ENCODE measurements at places on chromosomes 6 and 20.
A peak's percentile ranks its signal among the peaks of the same experiment; 100 is the strongest.

DNA sequence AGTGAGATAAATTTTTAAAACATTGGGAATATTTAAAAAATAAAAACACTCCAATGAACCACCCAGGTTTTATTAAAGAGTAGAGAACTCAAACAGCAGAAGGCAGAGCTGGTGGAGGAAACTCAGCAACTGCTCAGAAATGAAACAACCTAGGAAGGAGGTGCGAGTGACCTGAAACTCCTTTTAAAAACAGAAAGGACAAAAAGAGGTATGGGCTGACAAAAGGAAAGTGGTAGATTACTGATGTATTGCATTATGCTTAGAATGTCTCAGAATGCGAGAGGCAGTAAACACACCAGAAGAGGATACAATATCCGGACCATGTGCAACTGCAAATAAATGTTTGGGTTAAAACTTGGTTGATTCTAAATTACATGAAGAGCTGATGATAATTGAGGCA lies 97.6 kb downstream of the ESR1 start:
- no peak for DNase-seq

DNA sequence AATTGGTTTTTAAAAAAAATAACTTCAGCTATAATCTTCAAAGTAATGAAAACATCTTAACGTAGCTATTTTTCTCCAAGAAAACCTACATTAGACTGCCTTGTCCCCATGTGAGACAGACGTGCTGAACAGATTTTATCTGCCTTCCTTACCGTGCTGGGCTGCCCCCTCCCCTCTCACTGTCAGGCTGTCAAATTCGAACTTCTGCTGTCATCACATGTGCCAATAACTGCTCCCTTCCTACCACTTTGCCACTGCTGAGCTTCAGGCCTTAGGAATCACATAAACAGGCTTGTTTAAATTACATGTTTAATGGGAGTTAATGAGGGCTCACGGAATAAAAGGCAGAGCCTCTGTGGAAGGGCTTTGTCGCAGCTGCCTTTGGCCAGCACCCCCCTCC lies 77.0 kb upstream of the NHSL1 start:
- DNase-seq, result no peak

DNA sequence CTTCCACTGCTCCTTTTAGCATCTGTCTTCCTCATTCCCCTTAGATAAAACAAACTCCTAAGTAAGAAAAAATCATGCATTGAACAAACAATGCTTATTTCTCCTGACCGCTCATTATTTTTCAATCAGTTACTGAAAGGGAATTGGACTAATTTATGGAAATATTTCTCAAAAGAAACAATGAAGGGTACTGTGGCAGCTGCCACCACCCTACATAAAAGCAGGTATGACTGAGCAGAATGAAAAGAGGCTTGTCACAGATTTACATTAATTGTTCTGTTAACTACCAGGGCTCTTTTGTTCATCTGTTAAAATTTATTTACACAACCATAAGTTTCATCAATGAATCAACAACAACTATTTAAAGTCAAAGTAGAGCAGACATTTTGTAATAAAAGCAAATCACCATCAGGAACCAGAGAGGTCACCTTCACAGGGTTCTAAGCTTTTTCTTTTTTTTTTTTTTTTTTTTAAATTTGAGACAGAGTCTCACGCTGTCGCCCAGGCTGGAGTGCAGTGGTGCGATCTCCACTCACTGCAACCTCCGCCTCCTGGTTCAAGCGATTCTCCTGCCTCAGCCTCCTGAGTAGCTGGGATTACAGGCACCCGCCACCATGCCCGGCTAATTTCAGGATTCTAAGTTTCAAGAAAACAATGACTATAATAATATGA lies 204.0 kb downstream of the PTPRK start:
- DNase-seq, result no peak

GRCh38 chr6:112576423-112576822 lies 229.3 kb downstream of the RFPL4B start:
- DNase-seq, result no peak

GRCh38 chr6:154123155-154123956 lies 84.3 kb downstream of the OPRM1 start:
- no peak for DNase-seq

- DNase-seq, result no peak
These were observed 33.2 kb upstream of the IGF2R start for GRCh38 chr6:159935633-159936032.

DNA sequence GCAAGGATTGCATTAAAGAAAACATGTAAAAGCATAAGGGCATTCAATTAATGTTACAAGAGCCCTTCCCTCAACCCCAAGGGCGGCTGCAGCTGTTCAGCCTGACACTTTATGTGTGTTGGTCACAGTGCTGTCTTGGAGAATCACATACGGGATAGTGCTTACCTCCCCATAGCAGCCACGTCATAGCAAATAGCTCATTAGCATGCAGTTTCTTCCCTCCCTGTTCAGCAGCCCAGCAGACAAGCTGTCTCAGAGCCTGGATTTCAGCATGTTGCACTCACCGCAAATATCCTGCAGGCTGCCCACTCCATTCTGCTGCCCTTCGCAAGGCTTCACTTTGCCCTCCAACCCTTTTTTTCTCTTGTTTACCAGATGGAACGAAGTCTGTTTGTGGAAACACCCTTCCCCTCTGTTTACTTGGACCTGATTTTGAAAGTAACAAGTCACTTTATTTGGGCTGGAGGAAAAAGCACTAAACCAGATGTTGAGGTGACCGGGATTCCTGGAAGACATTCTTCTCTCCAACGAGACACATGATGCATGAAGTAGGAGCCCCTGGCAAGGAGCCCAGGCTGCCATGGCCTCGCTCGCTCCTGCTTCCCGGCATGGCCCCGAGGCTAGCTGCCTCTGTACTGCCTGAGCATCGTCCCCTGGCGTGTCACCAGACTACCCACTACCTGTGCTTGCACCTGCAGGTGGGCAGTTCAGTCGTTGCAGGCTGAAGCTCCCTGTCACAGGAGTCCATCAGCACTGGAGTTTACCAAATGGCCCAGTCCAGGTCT lies 151.6 kb upstream of the GMDS start:
- DNase-seq, result no peak

GRCh38 chr20:4601630-4602296 lies 119.9 kb upstream of the PRND start:
- DNase-seq, result no peak

- DNase-seq, result no peak
These were observed 31.5 kb downstream of the CFAP61 start for GRCh38 chr20:20083807-20084206.

- DNase-seq, result no peak
These were observed 31.7 kb upstream of the MAS1L start for GRCh38 chr6:29519291-29520010.

GRCh38 chr6:143676437-143677045 lies 1.2 kb upstream of the PHACTR2 start:
- no peak for DNase-seq

- no peak for DNase-seq
These were observed 88.2 kb upstream of the MPC1 start for GRCh38 chr6:166470863-166471410.

GRCh38 chr6:13487122-13488014 lies at the start of gene GFOD1:
Gene GFOD1, minus strand, starts transcription at chr6:13487600. Its CDS starts 710 bp downstream, at chr6:13486890.
- peak; percentile 83 for DNase-seq

DNA sequence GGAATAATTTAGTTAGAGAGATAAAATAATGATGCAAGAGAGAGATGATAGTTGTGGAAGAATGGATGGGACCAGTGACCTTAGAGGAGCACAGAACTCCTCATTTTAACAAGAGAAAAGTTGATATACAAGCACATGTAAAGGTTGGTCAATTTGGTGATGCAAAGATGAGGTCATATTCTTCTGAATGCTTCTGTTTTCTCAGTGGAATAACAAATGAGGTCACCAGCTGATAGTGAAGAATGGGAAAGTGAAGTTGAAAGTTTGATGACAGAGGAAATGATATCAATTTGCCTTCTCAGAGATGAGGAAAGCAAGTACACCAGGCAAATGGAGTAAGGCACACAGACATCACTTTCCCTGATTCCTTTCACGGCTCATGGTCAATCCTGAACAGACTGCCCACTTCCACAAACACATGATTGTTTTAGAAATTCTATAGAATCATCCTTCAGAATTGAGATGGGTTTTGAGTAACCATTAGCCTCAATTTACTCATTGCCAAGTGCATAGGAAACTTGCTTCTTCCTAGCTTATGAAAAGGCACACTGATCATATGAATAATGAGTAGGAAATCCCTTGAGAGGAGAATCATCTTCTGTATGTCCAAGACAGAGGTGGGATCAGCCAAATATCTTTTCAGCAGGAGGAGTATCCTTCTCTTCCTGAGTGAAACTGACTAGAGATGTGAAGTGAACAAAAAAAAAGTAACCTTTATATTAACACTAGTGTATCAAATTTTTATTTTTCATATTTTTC lies 82.4 kb upstream of the TCF21 start:
- no peak for DNase-seq

GRCh38 chr6:108592371-108593337 lies 31.9 kb downstream of the FOXO3 start:
- DNase-seq, result no peak
